Mucosa of gallbladder (tissue), 1 donor: ENCODE measurements at places on chromosomes 1 and 21. TPM values are rescaled to one million over a fixed set of nuclear protein-coding genes. Genes with fewer than 3 reads are reported as not detected.

GRCh38 chr1:228765168-228765946 is 30.1 kb downstream of the RHOU start:
- no peak for DNase-seq

- DNase-seq, result no peak
Measured at GRCh38 chr1:184160236-184160635, 108.7 kb downstream of the TSEN15 start.

Gene THEM5
- total RNA-seq, result not detected

DNA sequence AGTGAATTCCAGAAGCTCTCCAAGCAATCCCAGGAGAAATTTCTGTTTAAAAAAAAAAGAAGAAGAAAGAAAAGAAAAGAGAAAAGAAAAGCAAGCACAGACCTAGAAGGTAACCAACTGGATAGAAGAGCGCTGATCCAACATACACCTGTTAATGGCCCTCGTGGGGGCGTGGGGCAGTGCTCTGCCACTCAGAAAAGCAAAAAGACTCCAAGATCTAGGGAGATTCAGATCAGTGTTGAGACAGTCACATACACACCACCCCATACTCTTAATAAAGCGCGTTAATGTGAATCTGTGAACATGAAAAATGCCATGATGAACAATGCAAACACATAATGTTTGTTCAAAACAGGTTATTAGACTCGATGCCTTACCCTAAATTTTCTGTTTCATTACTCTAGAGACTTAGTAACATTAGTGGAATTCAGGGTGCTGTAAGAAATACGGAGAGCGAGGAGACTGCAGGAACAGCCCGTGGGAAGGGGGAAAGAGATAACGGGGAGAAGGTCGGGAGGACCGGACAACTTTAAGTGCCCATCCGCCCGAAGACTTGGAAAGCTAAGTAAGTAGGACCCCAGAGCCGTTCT is 406 bp downstream of the NME7 start:
- no peak for DNase-seq

- no peak for DNase-seq
Measured at GRCh38 chr1:244436336-244437085, 15.2 kb downstream of the ADSS2 start.

- peak; percentile 29 for DNase-seq
Measured at GRCh38 chr1:88892357-88892877, 1.1 kb upstream of the GTF2B start.

Gene DYNLT4
- not detected for total RNA-seq

GRCh38 chr1:245939756-245940345 is 567.2 kb downstream of the SMYD3 start:
- DNase-seq, result no peak

Gene TBX15
- 0.20 TPM for total RNA-seq

- DNase-seq, result peak; percentile 65
Measured at GRCh38 chr1:1435106-1435903, at the start of gene VWA1. TSS of gene VWA1 (plus strand) at chr1:1435690. CDS start at chr1:1435749, 59 bp downstream.

GRCh38 chr1:25469177-25469576 is 38.5 kb downstream of the MACO1 start:
- DNase-seq, result no peak

GRCh38 chr1:211334986-211335385 is 8.4 kb downstream of the TRAF5 start:
- DNase-seq, result no peak

GRCh38 chr1:170321113-170321512 is 175.4 kb downstream of the NTMT2 start:
- DNase-seq, result no peak

- no peak for DNase-seq
Measured at GRCh38 chr1:59057796-59058195, 239.1 kb upstream of the FGGY start.

- no peak for DNase-seq
Measured at GRCh38 chr1:7529917-7530316, 241.2 kb upstream of the VAMP3 start.

GRCh38 chr1:168892931-168893330 is 163.9 kb upstream of the DPT start:
- DNase-seq, result no peak

DNA sequence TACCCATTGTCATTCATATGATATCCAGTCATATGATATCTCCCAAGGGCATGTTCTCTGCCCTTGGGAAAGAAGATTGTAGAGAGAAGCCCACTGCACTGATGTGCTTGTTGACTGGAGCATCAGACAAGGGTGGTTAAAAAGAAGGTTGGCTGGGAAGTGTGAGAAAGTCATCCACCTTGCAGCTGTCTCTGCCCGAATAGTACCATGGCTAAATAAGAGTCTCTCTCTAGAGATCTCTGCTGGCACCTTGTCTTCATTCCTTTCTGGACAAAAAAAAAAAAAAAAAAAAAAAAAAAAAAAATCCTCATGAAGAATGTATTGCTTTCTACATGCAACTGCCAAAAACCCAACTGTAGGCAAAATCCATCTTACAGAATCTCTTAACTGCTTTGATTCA is 349.7 kb upstream of the ESRRG start:
- no peak for DNase-seq

- no peak for DNase-seq
Measured at GRCh38 chr1:91949356-91949699, at the start of gene BRDT. TSS of gene BRDT (plus strand) at chr1:91949401. CDS start at chr1:91962755, 13,354 bp downstream.

Gene RABGGTB
- total RNA-seq, result 53.4 TPM

GRCh38 chr1:53637511-53638359 is 101.2 kb downstream of the GLIS1 start:
- DNase-seq, result no peak

Gene SMCP
- not detected for total RNA-seq

GRCh38 chr1:16093611-16094010 is 20.2 kb upstream of the FAM131C start:
- no peak for DNase-seq

DNA sequence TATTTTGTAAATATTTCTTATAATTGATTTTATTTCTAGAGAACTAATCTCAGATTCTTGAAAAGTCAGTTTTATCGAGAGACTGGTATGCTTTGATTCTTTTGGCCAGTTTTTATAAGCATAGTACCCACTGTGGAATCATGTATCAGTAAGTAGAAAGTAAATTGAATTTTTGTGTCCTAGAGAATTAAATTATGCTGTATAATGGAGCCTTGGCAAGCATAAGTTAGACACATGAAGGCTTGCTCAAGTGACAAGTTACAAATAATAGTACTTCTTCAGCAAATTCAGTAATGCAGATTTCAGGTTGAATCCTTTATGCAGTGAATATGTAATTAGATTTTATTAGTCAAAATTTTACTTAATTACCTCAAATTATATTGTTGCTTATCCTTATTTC is 40.1 kb downstream of the ADGRL2 start:
- no peak for DNase-seq

- DNase-seq, result peak; percentile 71
Measured at GRCh38 chr1:47569681-47570470, 132.0 kb downstream of the FOXD2 start.

DNA sequence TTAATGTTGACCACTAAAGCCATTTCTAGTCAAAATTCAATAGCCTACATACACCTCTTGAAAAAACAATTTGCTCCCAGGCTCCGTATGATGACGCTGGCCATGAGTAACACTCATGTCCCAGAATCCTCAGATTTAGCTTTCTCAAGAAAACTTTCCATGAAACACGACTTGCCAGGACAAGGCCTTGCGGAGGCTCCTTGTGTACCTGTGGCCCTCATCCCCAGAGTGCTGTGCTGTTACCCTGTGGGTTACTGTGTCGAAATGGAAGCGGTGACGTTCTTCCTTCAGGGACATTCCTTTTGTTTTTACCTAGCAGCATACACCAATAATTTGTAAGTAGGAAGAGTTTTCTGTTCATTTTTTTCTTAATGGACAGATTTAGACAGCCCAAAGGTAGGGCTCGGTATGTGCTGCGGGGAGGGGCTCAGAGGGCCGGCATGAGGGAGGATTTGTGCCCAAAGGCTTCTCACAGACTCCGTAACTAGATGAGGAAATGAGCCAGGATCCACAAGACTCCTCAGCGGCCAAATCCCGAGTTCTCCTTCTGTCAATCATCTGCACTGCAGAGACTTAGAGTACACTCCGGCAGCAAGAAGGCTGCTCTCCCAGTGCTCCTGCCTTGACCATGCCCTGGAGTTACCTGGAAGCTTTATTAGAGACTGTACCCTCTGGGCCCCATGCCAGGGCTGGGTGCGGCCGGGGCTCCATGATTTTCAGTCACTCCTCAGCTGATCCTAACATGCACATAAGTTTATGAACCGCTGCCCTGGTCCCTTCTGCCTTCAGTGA is 17.8 kb downstream of the GNG12 start:
- peak; percentile 52 for DNase-seq

Gene TCEA3
- 32.0 TPM for total RNA-seq

- DNase-seq, result peak; percentile 89
Measured at GRCh38 chr1:46183079-46183847, 7.0 kb upstream of the P3R3URF start.

GRCh38 chr1:74571493-74571800 is 59.0 kb upstream of the LRRC53 start:
- DNase-seq, result no peak

GRCh38 chr21:44927259-44927586 is 6.5 kb upstream of the ITGB2 start:
- no peak for DNase-seq

DNA sequence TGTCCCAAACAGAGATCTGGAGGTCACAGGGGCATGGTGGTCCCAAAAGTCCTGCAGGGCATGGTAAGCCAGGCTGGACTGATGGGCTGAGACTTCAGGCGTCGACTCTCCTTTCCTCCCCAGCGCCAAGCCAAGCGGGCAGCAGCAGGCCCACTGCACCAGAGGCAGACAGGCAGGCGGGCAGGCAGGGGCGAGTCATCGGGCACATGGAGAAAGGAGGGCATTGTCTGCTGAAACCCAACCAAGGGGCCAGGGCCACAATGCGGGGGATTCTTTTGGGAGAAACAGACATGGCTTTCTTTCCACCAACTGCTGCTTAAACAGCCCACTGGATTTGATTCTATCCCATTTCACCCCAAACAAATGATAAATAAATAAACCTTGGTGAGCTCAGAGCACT is 46.2 kb downstream of the TRABD2B start:
- DNase-seq, result no peak

Gene FHAD1
- 1.7 TPM for total RNA-seq

Gene TTC39A
- total RNA-seq, result 62.3 TPM

- no peak for DNase-seq
Measured at GRCh38 chr1:85656256-85656655, 52.0 kb downstream of the ZNHIT6 start.

DNA sequence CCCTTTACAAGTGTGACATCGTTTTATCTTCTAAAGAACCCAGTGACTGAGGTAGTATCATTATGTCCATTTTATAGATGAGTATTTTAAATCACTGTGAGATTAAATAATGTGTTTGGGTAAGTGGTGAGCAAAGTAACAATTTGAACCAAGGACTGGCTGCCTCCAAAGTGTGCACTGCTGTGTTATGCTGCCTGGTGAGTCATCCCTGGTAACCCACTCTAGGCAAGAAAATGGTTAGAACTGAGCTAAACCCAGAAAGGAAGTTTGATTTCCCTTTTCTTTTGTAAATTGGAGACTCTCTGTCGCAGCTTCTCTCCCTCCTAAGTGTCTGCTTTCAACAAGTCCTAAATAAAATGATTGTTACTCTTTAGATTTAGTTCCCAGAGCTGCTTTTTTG is 342.8 kb upstream of the KAZN start:
- no peak for DNase-seq

- DNase-seq, result no peak
Measured at GRCh38 chr21:38443110-38443509, 55.2 kb downstream of the ERG start.

GRCh38 chr1:10599194-10599861 is 124.6 kb downstream of the PEX14 start:
- peak; percentile 42 for DNase-seq

- DNase-seq, result no peak
Measured at GRCh38 chr1:81848880-81849682, 48.3 kb downstream of the ADGRL2 start.

DNA sequence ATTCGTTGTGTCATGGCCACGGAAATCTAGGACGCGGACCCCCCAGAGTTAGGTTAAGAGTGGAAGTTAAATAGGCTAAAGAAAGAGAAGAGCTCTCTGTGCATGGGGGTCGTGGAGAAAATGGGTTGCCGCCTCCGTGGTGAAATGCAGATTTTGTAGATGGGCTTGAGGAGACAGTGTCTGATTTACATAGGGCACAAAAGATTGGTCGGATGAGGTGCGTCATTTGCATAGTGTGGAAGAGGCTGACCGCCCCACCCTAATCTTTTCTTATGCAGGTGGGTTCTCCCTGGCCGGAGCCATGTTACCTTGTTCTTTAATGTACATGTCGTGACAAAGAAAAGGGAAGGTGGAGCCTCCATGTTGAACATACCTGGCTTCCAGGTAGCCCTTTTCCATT is 14.3 kb upstream of the SLC5A9 start:
- no peak for DNase-seq

DNA sequence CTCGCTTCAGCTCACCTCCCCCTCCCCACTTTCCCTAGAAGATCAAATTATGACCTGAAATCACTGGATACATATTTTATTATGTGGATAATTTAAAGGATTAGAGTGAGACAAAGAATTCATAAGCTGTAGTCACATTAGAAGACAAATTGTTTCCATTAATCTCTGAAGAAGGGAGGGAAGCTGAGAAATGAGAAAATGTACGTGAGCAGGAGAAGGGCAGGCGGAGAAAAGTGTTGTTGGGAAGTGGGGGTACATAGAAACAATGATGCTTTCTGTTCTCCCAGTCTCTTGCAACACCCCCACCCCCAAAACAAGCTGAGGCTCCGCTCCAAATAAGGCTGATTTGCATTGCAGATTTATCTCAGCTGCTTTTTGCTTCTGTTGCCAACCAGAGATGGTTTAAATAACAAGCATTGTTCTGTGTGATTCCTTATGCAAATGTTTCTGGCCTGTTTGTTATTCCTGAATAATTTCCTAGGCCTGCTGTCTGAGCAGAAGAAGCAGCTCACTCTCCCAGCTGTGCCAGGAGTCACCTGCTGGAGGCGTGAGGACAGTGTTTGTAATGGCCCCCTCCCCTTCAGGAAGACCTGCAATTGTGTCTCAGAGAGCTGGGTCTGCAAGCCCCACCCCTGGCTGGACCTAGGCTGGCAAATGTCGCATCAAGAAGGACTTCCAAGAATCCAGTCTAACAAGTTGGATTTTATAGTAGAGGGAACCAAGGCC is 121.8 kb upstream of the TNR start:
- no peak for DNase-seq

- DNase-seq, result no peak
Measured at GRCh38 chr1:172069534-172069933, 228.2 kb downstream of the DNM3 start.

Gene ANGPTL7
- 3.4 TPM for total RNA-seq

Gene NPHS2
- not detected for total RNA-seq

- no peak for DNase-seq
Measured at GRCh38 chr1:216034506-216034905, 388.7 kb downstream of the USH2A start.

GRCh38 chr1:95085376-95085775 is 12.6 kb upstream of the ALG14 start:
- no peak for DNase-seq

Gene RGS13
- total RNA-seq, result 3.4 TPM

Gene ZBTB18
- 27.6 TPM for total RNA-seq
